ENCODE measurements at places on chromosomes 6 and 20.

GRCh38 chr6:49909563-49909962, 43.2 kb upstream of the CRISP1 start:
- DNase-seq = no peak

GRCh38 chr6:113668641-113669408, 188.3 kb upstream of the MARCKS start:
- DNase-seq = no peak

DNA sequence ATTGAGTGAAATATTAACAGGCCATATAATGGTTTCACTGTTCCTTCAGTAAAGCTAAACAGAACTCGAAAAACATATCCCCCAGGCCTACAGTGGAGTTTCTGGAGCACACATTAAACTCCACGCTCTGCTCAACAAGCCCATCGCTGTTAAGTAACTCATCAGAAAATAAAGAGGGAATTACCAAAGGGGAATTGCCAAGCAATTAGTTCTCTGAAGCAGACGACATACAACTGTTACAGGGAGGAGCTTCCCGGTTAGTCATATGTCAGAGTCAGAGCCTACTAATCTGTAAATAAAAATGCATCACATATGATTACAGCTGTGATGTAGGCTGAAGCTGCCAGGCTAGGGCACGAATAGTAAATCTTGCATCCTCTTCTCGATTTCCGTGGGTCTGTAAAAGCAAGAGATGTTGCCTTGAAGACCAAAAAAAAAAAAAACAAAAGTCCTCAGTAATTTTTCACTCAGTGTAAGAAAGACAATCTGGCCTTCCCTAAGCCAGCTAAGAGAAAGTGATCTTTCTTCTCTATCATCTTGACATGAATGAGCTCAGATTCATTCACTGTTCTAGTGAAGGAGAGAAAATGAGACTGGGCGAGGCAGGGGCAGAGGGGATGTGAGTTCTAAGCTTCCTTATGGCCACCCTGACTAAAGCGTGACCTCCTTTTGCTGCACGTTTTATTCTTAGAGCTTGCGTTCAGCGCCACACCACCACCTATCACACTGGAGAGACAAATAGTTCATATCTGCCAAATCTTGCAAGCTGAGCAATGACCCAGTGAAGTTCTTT, 13.8 kb downstream of the ATXN1 start:
- DNase-seq = no peak

DNA sequence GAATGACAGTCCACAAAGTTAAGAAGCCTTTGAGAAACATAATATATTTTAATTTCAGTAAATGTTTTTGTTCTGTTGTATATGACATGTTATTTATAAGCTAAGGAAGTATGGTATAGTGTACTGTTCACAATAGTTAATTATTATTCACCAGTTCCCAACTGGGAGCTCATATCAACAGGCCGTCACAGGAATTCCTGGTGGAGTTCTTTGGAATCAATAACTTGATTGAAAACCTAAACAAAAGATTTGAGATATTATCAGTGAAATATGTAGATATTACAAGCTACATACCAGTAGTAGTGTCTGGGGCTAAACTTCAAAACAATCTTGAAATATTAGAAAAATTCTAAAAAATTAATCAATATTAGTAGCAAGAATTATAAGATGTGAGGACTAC, 60.3 kb downstream of the NOX3 start:
- no peak for DNase-seq

DNA sequence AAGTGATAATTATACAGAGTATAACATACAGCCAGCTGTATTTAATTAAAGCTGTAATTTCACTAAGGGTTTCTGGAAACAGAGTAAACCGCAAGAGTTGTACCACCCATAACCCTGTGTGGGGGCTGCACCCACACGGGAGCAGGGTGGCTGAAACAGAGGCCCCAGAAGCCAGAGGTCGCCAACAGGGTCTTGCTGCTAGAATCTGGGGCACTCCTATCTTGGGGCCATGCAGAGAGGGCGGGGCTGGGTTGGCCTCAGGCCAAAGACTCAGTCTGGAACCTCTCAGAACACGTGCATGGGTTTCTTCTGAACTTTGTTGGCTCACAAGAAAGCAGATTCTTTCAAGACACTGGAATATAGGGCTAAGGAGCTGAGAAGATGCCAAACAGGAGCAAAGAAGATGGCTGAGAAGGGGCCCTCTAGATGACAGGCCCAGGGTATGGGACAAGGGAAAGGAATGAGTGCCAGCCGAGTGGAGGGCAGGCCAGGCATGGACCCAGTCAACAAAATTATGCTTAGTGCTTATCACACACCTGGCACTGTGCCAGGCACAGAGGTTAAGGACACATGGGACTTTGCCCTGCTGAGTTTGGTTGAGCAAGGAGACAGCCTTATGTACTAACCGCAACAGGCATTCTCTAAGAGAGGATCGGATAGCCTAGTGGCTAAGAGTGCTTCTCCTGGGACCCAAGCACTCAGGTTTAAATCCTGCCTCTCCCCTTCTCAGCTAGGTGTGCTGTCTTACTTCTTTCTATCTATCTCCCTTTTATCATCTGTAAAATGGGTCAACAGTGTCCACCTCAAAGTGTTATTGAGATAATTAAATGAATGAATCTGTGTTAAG, 96.6 kb upstream of the FOXP4 start:
- no peak for DNase-seq

- DNase-seq = no peak
These were observed 15.6 kb upstream of the NOL4L start for GRCh38 chr20:32600681-32601237.

GRCh38 chr6:168040856-168041496, 38.0 kb downstream of the FRMD1 start:
- DNase-seq = no peak

GRCh38 chr20:51833326-51833725, 31.0 kb upstream of the SALL4 start:
- no peak for DNase-seq

DNA sequence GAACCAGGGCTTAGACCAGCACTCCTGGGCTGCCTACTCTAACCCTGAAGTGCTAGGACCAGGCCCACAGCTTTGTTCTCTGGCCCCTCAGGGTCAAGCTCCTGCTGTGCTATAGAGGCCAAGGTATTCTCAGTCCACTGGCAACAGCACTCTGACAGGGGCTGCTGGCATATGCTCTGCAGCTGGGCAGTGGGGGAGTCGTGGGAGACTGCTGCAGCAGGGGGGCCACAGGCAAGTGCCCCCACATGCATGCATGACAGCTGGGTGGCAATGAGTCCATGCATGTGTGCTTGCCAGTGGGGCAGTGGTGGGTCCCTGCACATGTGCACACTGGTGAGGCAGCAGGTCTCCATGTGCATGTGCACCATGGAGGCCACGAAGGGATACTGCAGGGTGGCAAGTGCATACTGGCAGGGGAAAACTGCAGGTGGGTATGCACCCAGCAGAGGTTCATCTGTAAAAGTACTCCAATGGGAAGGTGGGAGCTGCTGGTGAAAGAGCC, 364.9 kb upstream of the IRAK1BP1 start:
- peak; percentile 53 for DNase-seq

GRCh38 chr20:60921022-60921622, 330.9 kb upstream of the CDH4 start:
- DNase-seq = no peak

DNA sequence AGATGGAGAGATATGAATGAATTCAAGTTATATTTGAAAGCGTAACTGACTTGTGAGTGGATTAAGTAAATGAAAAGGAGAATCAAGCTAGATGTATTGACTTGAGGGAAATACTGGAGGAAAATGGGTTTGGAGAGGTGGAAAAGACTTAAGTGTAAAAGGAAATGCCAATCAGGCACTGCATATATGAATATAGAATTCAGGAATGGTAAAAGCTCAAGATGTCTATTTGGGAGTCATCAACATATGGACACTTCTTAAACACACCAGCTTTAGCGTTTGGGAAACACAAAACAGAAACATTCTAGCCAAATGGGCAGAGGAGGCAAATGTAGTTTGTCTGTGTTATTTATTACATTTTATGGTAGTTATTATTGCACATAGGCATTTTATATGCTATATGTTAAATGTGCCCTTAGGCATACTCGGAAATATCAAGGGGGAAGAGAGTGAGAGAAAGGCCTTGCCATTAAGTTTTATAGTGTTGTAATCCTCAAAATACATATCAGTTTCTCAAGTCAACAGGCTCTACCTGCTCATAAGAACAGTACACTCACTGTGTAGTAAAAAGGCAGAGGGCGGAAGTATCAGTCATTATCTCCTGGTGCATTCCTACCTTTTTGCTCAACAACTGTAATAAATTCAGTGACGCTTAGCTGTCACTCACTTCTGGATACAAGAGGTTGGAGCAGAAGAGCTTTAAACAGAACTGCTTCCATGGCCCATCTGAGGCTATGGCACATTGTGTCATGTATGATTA, 33.7 kb upstream of the ME1 start:
- DNase-seq = no peak

DNA sequence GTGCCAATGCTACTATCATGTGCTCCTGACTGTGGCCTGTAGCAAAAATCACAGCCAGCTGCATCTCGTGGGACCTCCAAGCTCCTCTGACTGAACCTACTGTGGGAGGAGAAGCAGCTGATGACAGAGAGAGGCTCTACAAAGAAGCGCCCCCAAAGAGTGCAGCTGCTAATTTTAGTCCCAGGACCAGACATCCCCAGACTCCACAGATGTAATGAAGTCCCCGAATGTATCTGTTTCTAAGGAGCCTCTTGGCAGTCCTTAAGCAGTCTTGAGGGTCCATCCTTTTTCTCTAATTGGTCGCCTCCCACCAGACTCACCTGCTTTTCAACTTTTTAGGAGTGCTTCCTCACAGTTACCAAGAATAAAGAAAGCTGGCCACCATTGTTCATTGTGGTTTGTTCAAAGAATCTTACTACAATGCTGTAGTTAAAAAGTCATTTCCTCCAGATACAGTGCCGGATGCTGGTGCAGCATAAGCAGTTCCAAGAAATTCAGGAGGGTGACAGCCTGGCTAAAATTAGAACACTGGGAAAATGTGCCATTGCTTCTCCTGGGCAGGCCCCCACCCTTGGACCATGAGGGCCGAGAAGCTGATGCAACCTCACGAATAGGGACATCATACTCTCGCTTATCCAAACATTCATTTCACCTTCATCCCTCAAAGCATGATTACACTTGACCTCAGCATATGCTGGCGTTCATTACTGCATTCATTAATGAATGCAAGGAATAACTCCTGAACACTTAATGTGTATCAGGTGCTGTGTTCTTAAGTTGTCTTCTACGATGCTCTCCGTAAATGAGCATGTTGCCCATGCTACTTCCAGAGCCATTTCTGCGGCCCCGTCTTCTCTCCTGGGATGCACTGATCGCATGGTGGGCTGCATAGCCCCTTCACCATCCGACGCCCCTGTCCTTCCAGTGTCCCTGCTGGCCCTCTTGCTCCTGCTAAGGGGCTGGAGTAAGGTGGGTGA, 66.4 kb downstream of the LY86 start:
- DNase-seq = no peak

DNA sequence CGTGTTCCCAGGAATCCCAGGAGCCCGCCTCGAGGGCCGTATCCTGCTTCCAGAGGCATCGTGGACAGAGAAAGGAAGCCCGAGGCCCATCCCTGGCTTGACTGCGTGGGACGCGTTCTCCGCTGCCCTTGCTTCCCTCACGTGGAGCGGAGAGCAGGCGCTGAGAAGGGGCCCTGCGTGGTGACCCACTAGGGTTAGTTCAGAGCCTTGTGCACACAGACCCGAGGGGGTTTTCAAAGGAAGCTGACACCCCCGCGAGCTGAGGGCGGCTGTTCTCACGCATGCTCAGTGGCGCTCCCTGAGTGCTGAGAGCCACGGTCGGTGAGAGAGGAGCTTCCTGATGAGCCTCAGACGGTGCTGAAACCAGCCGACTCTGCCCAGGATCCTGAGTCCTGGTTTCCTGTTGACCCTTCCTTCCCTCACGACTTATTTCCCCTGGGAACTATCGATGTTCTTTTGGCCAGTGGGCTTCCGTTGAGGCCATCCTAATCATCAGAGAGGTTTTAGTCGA, 28.9 kb upstream of the CCR6 start:
- DNase-seq = no peak
